ENCODE measurements at places on chromosomes 6 and 20.

GRCh38 chr20:3670945-3671344 lies 7.7 kb upstream of the GFRA4 start:
- DNase-seq = no peak

DNA sequence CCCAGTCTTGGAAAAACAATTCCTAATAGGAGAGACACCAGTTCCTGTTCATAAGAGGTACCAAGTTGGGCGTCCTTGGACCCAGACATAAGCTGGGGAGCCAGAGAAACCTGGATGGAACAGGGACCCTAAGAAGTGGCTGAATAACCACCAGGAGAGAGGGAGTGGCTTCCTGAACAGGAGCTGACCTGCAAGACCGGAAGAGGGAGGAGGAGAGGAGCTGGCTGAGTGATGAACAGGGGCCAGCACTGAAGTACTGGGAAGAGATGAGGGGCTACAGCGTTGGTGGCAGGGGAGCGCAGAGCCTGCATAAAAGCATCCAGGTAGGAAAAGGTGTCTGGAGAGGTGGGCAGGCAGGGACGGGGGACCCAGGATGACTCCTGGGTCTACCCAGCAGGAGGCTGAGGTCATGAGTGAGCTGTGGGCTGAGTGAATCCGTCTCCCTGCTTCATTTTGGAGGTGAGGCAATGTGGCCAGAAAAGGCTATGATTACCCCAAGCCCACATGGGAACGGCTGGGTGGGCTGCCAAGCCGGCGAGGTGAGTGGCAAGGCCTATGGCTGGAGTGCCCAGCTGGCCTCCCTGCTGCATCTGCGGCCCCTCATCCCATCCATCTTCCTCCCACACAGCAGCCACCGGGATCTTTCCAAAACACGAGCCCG lies 34.4 kb upstream of the ZFAND3 start:
- DNase-seq = no peak

DNA sequence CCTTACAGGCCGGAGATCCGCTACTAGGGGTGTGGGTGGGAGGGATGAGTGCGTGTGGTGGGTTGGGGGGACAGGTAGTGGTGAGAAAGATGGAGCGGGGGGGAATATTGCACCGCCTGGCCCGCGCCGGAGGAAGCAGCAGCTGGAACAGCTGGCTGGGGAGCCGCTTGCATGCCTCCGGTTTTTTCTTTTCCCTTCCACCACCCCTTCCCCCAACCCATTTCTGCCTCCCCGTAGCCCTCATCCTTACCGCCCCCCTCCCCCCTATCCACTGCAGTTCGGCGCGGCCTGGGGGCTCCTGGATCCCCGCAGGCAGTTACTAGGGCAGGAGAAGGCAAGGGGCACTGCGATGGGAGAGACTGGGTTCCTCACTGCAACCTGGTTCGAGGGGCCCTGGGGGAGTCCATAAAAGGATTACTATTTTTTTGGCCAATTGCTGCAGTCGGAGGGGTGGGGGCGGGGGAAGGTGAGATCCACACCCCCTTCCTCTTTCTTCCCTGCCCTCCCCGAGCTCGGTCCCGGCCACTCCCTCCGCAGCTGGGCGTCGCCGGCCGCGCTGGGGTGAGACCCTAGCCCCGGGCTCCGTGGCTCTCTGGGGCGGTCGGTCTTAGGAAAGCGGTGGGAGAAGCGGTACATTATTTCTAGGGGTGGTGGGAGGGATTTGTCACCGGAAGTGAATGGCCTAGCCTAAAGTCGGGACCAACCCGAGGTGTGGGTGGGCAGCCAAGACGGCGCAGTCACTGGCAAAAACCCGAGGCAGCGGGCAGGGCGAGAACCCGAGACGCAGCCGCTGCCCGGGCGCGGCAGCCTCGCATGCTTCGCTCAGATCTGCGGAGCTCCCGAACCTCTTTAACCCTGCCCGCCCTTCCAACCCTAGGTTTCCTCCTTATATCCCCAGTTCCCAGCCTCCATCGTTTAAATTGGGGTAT lies 824 bp upstream of the TBCC start:
- DNase-seq = peak; percentile 87

DNA sequence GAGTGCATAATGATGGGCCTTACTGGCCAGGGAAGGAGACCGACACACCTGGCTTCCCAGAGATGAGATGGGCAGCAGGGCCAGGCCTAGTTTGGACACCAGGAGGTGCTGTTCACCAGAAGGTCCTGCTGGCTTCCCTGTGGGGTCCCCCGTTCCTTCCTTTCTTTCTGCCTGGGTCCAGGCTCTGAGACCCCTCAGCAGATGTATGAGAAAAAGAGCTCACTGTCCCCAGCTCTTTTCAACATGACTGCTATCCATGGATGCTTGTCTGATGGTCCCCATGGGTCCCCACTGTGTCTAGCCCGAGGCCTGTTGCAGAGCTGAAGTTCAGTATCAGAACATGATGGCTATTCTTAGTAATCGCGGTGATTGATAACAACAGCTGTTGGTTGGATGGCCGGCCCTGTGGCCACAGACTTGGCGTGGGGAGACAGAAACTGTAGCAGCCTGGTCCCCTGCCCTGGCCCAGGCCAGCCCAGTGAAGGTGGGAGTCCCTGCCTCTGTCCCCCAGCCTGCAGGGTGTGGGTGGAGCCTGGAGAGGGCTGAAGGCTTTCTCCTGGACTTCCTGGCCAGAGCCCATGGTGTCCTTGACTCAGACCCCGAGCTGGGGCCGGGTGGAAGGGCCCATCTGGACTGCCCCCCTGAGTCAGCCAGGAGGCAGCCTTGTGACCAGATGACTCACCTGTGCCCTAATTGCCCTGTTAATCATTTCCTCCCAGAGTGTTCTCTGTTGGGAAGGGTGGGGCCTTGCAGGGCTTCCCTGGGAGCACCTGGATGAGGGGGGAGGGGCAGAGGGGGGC lies 9.9 kb upstream of the BAK1 start:
- peak; percentile 96 for DNase-seq

DNA sequence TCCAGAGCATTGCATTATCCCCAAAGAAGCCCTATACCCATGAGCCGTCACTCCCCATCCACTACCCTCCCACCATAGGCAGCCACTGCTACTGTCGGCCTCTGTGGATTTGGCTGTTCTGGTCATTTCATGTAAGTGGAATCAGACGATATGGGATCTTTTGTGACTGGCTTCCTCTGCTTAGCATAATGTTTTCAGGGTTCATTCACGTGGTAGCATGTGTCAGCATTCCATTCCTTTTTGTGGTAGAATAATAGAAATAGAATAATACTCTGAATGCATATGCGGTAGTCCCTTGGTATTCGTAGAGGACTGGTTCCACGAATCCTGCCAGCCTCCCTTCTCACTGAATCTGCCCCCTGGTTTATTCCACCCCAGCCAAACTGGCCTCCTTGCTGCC lies 402.6 kb upstream of the SULF2 start:
- DNase-seq = no peak

- no peak for DNase-seq
Measured at GRCh38 chr20:5000263-5001173, 792 bp downstream of the SLC23A2 start.

GRCh38 chr20:44610313-44610962 lies 28.1 kb downstream of the PKIG start:
- DNase-seq = no peak

- DNase-seq = no peak
Measured at GRCh38 chr6:44034931-44035345, 92.3 kb downstream of the MRPL14 start.

DNA sequence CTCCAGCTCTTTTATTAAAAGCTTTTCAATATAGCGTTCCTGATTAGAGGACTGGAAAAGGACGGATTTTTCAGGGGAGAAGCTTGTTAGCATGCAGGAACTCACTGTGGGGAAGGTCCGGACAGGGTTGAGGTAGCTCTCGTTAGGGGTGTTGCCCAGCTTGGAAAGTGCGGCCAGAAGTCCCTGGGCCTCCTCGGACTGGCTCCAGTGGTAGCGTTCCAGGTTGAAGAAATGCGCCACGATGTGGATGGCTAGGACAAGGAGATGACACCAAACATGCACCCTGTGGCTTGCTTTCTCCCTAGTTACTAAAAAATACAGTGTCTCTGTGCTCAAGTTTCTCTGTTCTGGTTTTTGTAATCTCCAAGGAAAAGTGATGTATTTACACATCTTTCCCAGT lies 12.5 kb downstream of the NOX3 start:
- DNase-seq = no peak

DNA sequence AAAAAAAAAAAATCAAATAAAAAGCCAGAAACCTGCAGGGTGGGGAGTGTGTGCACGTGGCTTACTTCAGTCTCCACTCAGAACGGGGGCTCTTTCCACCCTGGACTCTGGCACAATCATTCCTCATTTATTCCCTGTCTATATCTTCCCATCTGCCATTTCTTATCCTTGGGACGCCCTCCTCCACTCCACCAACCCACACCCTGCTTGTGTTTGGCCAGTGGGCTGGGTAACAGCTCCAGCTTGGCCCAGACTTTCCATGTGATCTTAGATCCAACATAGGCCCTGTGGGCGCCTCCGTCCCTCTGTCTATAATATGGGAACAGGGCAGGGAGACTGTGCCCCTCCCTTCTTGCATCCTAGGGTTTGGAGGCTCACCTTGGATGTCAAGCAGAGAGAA lies 68.1 kb downstream of the CD40 start:
- DNase-seq = no peak

- DNase-seq = no peak
Measured at GRCh38 chr6:39137245-39137644, 22.3 kb upstream of the SAYSD1 start.

DNA sequence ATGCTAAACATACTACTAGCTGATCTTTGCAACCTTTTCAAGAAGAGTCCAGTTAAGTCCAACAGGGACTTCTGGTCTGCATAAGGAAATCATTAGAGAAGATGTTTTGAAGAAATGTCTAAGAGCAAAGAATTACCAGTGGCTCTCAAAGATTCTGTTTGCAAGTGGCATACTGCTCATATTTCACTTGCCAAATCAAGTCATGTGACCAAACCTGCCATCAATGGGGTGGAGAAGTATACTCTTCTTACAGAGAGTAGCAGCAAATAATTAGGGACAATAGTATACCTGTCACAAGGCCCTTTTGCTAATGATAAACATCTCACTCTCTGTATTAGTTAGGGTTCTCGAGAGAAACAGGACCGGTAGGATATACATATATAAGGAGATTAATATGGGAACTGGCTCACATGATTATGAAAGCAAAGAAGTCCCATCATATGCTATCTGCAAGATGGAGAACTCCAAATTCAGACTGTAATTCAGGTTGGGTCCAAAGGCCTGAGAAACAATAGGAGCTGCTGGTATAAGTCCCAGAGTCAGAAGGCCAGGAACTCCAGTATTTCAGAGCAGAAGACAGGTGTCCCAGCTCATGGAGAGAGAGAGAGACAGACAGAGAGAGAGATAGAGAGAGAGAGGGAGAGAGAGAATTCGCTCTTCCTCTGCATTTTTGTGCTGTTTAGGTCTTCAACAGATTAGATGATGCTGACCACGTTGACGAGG lies 111.5 kb downstream of the LCA5 start:
- no peak for DNase-seq

- DNase-seq = no peak
Measured at GRCh38 chr20:13297147-13297899, 76.2 kb downstream of the ISM1 start.

- DNase-seq = no peak
Measured at GRCh38 chr6:44012078-44012493, 115.2 kb downstream of the MRPL14 start.

DNA sequence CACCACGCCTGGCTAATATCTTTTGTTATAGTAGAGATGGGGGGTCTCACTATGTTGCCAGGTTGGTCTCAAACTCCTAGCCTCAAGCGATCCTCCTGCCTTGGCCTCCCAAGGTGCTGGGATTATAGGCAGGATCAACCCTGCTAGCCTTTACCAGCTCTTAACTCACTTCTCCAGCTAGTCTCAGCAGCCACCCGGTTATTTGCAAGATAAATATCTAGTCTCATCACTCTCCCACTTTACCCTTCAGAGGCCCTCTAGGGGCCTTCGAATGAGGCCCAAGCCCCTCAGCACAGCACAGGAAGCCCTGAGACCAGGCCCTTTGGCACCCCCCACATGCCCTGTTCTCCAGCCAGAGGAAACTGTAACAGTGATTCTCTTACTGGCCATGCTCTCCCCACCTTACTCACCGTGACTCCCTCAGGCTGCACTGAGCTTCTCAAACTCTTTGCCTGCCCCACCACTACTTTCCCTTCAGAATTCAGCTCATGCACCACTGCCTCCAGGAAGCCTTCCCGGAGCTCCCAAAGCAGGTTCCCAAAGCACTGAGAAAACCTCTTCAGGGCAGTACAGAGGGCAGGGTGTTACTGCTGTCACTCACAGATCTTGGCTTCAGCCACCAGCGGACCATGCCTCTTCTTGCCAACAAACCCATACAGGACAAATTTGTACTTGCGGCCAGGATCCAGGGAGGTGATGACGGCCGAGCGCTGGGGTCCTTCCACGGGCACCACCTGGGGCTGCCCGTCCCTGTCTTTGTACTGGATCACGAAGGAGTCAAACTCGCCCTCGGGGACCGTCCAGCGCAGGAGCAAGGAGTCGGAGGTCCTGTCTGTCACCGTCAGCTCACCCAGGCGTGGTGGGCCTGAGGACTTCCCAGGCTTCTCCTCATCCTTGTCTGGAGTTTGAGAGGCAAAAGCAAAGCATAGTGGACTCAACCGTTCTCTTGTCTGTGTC lies 25.0 kb downstream of the TNXB start:
- DNase-seq = no peak

GRCh38 chr6:118917546-118918328 lies 17.2 kb downstream of the MCM9 start:
- no peak for DNase-seq

DNA sequence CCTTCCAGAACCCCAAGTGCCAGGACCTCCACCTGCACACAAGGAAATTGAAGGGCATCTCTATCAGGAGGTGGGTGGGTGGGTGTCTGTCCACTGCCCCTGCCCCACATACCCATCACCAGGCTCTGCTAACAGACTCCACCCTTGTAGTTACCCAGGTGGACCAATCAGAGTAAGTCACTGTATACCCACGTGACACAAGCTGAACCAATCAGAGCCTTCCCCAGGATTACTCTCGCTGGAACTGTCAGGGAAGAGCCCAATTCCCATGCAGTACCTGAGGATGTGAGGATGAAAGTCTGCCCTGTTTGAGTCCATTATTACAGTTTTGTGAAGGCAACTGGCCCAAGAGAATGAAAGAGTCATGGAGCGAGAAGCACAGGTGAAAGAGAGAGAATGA lies 4.2 kb downstream of the OCSTAMP start:
- DNase-seq = no peak

- no peak for DNase-seq
Measured at GRCh38 chr6:46653439-46654195, 842 bp downstream of the SLC25A27 start.

- no peak for DNase-seq
Measured at GRCh38 chr6:6918216-6918983, 189.4 kb upstream of the RREB1 start.
